Globus pallidus (tissue), 1 donor: ENCODE measurements at places on chromosomes 2 and 18.

DNA sequence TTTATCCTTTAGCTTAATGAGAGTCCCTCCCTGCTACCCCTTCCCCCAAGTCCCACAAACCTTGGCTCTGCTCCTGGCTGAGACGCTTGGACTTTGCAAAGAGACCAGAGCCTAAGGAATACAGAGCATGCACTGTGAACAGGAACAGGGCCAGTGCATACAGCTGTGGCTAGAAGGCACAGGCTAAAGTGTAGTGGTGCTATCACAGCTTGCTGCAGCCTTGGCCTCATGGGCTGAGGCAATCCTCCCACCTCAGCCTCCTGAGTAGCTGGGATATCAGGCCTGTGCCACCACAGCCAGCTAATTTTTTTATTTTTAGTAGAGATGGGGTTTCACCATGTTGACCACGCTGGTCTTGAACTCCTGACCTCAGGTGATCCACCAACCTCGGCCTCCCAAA, 39.5 kb upstream of the ASXL2 start:
- DNase-seq = no peak

GRCh38 chr2:46781468-46782189, 134.0 kb downstream of the MCFD2 start:
- no peak for DNase-seq

- no peak for DNase-seq
These were observed 63.3 kb upstream of the NEDD4L start for GRCh38 chr18:57980573-57981307.

DNA sequence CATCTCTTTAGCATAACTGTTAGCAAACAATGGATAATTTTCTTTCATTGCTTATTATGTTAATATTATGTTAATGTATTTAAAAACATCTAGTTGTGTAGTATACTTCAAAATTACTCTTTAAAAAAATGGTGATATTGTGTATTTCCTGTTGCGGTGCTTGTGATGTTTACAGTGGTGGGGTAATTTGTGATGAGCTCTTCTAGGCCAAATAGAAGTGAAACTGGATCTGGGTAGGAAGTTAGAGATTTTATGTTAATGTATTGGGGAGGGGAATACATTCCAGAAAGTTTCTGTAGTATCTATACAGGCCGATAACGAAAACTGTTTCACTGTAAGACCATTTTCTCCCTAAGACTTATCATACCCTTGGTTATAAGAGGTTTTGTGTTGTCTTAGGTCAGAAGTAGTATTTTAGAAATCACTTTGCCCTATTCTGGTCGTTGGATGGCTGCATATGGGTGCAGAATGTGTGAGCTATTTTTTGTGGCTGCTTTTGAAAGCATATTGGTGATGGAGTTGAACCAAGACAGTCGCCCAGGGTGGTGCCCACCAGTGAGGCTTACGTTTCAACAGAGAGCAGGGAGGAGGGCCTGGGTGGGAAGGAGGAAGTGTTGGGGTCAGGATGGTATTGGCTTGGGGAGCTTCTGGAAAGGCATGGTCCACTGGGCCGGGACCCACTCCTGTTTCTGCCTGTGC, 5.8 kb downstream of the TSHZ1 start:
- no peak for DNase-seq

DNA sequence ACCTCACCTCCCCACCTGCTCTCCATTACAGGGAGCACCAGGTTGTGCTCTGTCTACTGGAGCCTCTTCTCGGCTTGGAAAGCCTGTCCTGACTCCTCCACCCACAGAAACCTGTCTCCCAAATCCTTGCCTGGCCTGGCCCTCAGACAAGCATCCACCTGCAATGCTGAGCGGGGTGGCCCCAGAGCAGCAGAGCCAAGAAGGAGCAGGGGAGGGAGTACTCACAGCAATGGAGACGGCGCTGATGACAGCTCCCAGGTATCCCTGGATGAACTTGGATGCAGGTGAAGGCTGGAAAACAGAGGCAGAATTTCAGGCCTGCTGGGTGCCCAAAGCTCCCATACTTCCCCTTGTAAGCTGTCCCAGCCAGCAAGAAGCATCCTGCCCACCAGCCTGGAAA, 72.8 kb downstream of the SFXN5 start:
- DNase-seq = no peak

DNA sequence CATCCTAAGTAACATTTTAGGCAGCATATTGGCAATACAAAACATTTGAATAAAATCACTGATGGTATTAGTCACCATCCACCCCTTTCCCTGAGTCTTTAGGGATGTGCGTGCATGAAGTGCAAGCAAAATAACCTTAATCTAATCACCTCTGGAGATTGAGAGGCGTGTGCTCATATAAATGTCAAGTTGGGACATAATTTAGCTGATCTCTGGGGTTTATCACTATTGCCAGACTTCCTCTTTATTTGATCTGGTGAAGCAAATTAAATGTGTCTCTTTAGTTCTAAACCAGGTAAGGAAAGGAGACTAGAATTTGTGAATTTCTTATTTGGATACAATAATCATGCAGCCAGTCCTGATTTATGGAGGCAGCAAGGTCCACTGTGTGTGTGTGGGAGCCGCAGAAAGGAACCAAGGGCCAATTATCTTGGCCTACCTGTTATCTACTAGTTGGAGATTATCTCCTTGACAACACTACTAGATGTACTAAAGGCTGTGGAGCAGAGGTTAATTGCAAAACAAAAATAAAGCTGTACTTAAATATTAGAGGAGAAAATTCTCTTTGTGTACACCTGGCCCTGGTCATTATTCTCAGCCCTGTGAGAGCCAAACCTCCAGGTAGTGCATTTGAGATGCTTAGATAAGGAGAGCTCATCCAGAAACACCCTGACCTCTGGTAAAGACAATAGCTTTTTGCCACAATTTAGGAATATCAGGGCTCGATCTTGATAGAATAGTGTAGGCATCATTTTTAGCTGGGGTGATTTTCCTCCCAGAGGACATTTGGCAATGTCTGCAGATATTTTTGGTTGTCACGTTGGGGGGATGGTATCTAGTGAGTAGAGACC, 78.2 kb downstream of the HRH4 start:
- no peak for DNase-seq

DNA sequence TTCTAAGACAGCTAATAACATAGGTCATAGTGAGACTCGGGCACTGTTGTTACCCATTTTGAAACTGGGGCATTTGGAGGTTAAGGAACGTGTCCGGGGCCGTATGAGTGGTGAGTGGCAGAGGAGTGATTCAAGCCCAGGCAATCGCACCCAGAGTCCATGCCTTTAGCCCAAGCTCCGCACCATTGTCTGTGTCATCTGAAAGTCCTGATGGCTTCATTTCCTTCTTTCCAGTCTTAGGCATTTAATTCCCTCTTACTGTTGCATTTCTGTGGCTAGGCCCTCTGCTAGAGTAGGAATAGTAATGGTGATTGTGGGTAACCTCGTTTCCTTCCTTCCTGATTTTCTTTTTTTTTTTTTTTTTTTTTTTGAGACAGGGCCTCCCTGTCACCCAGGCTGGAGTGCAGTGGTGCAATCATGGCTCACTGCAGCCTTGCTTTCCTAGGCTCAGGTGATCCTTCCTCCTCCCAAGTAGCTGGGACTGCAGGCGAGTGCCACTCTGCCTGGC, 49.8 kb upstream of the ASB1 start:
- DNase-seq = no peak

DNA sequence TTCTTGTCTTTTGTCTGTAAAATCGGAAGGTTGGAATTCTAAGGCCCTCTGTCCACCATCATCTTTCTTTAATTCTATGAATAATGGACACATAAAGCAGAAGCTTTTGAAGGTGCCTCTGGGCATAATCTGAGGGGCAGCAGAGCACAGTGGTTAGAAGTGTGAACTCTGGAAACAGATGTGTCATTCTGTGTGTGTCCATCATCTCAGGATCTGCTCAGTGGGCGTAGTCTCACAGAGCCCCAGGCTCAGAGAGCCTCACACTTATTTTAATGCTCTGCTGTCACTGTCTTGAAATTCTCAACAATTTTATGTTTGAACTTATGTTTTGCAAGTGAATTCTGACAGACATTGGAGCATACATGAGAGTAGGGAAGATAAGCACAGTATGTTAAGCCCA, 31.0 kb upstream of the CCDC93 start:
- no peak for DNase-seq

GRCh38 chr2:8547284-8548064, 134.4 kb upstream of the ID2 start:
- DNase-seq = no peak

GRCh38 chr2:129056959-129057317, 738.3 kb upstream of the HS6ST1 start:
- no peak for DNase-seq

DNA sequence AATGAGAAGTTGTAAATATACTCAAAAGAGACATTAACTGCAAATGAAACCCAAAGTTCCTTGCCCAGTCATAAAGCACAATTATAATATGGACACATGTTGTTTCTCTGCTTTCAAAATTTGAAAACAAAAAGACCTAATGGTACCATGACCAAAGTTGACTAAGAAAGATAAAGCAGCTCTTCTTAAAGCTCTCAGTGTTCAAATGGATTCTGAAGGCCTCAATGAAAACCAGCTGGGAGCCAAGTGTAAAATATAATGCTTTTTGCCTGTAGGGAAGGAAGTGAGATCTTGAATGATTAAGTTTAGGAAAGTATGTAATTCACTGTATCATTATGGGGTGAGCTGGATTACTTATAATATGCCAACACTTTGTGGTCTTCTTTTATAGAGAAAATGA, 178.6 kb downstream of the SATB2 start:
- no peak for DNase-seq

DNA sequence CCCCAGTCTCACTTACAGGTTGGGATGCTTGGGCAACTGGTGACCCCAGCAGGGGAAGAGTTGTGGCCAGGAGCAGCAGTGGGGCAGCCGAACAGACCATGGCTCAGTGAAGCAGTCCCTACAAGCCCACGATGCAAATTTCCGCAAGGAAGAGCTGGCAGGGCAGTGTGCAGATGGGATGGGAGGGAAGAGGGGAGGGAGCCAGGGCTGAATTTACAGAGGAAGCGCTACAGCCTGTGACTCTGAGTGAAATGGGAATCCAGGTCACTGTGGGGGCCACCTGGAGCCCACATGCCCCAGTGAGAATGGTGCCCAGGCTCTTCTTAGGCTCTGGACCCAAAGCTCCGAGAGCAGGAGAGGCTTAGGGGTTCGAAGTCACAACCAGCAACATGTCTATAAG, 27.0 kb upstream of the SELENOI start:
- DNase-seq = no peak

GRCh38 chr18:31424383-31424988, 23.1 kb upstream of the DSG3 start:
- no peak for DNase-seq

DNA sequence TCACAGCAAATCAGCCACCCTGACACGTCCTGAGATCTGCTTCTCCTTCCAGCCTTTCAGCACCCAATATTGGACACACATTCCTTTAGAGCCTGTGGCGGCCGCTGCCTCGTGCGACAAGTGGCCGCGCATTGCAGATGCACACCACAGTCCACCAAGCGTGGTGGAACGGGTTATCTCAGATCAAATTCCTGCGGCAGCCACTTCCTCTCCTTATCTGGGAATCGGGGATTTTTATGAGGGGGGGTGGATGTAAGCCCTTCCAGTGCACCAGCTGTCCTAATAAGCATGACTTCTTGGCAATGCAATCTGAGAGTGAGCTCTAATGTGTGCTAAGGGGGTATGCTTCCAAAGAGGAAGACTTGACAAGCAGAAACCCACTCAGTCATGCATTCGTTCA, 18.3 kb upstream of the BMP10 start:
- no peak for DNase-seq

DNA sequence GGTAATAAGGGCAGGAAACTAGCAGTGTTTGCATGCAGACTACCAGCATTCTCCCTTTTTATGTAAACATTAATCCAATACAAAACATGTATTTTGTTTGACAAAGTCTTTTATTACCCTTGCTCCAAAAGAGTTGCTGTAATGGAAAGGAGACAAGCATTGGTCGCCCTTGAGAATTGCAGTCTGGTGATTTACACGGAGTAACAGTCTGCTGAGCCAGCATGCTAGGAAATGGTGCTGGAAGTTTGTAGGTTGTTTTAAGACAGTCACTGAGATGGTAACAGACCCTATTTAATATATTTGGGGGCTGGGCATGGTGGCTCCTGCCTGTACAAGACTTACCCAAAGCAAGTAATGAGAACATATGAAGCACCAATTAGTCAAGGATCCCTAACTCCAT, 2.8 kb upstream of the PRKCE start:
- DNase-seq = no peak

DNA sequence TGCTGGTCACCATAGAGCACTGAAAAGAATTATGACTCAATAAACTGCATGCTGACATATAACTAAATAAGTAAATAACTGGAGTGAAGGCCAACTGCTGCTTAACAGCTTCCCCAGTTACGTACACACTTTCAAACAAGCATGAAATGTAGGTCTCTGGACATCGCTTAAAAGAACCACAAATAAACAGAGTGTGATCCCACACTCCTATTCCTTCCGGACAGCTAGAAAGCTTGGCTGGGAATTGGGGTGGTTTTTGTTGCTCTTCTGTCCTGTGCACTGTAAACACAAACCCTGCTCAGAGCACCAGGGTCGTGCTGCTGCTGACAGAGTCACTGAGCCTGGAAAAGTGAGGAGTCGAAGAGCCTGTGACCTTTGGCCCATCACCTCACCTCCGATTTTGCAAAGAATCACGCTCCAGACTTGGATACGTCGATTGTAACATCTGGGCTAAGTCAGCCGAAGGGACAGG, 162.7 kb upstream of the NT5C1B start:
- DNase-seq = no peak

GRCh38 chr18:36186461-36187192, 670 bp upstream of the MOCOS start:
- DNase-seq = no peak

- DNase-seq = no peak
These were observed 27.7 kb downstream of the SMAD7 start for GRCh38 chr18:48922801-48923730.

DNA sequence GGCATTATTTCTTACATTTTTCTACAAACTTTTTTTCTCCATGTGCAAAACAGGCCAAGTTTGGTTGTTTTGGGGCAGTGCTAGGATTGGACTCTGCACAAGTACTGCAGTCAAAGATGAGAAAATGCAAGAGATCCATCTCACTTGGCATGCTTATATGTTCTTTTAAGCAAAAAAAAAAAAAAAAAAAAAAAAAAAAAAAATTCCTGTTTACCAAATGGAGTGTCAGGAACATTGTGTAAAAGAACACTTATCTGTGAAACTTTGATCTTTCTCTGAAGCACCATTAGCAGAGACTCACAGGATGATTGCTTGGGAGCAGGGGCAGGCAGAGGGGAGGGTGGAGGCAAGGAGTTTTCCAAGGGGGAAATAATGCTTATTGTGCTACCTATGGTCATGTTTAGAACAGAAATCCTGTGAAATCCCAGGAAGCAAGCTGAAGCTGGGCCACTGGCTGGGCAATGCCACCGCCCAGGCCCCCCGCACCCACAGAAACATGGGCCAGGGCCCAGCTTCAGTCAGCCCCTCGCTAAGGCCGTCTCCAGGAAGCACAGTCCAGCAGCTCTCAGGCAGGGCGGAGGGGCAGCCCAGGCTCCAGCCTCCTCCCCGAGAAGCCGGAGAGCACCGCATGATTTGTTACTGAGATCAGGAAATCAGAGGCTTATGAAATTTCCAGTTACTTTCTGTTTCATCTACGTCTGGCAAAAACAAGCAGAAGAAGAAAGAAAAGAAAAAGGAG, 229.4 kb downstream of the ZNF516 start:
- no peak for DNase-seq

GRCh38 chr2:60764736-60765534, 8.9 kb downstream of the PAPOLG start:
- no peak for DNase-seq
